ENCODE measurements at places on chromosomes 4 and X.

DNA sequence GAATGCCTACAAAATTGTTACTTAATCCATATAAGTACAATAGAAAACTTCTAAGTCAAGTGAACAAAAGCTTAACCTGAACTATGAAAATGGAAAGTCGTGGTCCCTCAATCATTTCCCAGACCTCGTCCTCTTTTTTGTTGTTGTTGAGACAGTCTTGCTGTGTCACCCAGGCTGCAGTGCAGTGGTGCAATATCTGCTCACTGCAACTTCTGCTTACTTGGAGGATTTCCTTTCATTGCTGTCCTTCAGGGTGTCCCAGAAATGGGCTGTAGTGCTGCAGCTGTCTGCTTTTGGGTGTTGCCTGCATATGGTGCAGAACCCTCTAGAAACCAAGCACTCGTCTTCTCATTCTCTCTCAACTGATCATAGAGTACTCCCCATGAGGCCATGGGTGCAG, 75.0 kb upstream of the IL2 start:
- DNase-seq: no peak

GRCh38 chrX:134139090-134139489, 97.9 kb upstream of the CCDC160 start:
- DNase-seq: no peak

GRCh38 chr4:41820473-41820872, 71.9 kb upstream of the PHOX2B start:
- DNase-seq: no peak

DNA sequence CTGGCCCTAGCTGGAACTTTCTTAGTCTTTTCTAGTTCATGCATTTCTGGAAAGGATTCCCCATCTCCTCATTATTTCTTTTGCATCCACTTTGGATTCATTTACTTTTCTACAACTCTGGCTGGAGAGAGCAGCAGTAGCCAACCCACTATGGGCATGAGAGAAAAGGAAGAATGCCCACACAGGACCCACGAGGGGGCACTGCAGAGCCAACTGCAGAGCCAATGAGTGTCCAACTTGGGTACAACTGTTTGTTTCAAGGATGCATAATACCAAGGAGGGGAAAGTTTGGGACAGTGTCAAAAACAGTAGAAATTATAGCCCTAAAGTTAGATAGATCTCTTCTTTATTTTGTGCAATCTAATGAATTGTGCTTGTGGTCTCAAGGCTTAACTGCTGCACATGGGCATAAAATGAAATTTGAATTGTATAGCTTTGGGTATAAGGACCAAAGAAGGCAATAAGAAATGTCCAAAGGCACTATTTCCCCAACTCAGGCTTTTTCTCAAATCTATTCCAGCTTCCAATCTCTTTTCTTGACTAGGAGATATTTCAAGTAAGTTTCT, 230.6 kb downstream of the NSUN7 start:
- no peak for DNase-seq

DNA sequence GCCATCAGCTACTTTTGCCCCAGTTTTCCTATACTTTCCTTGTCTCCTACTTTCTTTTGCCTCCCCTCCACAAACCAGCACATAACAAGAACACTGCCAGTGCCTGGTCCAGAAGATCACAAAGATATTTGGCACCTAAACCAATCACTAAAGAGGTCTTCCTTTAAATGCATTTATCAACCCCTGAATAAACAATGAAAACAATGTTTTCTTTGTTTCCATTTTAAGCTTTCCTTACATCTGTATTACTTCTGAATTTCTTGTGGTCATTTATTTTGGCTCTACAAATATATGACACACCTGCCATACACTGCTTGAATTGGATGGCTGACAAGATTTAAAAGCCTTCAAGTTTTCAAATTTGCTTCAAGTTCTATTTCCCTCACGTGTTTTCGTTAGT, 43.9 kb downstream of the MBNL3 start:
- no peak for DNase-seq

DNA sequence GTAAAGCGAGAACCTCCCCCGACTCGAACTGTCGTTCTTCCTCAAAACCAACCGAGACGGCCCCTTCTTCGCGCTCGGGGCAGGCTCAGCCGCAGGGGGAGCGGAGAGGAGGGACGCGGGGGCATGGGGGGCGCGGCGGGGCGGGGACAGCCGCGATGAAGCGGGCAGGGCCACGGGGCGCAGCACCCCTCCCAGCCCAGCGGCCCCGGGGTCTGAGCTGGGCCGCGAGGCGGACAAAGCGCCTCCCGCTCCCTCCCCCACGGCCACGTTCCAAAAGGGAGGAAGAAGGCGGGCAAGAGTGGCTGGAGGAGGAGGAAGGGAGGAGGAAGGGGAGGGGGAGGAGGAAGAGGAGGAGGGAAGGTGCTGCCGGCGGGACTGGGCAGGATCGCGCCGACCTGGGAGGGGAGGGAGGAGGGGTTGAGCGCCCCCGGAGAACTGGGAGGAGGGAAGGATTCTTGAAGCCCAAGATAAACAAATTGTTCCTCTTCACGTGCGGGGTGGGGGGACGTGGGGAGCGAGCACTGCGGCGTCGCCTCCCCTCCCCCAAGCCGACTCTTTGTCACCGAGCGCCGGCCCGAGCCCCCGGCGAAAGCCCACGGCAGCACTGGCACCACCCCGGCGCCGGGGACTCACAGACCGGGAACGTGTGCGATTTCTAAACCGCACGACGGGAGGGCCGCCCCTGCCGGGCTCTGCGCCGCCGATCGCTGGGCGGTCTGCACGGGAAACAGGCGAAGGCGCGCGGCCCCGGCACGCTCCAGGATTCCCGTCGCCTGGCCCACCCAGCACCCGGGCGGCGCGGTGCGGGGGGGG, 2.9 kb downstream of the MAML3 start:
- peak; percentile 38 for DNase-seq

GRCh38 chrX:46447384-46447783, 97.8 kb downstream of the ZNF674 start:
- no peak for DNase-seq

DNA sequence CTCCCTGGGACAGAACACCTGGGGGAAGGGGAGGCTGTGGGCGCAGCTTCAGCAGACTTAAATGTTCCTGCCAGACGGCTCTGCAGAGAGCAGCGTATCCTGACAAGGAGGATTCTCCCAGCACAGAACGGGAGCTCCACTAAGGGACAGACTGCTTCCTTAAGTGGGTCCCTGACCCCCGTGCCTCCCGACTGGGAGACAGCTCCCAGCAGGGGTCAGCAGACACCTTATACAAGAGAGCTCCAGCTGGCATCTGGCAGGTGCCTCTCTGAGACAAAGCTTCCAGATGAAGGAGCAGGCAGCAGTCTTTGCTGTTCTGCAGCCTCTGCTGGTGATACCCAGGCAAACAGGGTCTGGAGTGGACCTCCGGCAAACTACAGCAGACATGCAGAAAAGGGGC, 44.5 kb upstream of the FAAH2 start:
- DNase-seq: no peak

- no peak for DNase-seq
Measured at GRCh38 chr4:146122398-146122797, 53.1 kb upstream of the LSM6 start.

- DNase-seq: no peak
Measured at GRCh38 chrX:23559975-23560374, 107.3 kb upstream of the PRDX4 start.

- DNase-seq: peak; percentile 67
Measured at GRCh38 chr4:183398298-183399125, 45.9 kb upstream of the CDKN2AIP start.

- DNase-seq: no peak
Measured at GRCh38 chrX:82711457-82711856, 796.6 kb upstream of the POU3F4 start.

DNA sequence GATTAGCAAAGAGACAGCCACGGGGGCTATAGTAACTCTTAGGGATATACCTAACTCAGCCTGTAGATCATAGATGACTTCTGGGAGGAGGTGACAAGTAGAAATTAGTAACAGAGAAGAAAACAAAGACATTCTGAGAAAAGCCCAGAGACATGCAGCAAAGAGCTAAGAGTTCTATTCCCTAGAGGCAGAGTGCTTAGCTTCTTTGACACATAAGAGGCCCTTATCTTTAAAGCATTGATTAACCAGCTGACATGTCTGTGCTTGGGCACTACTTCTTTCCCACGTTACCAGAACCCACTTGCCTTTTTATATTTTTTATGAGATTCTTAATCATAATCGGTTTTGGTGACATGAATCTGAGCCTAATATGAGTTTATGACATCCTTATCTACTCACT, 179.5 kb downstream of the GABRB1 start:
- no peak for DNase-seq

DNA sequence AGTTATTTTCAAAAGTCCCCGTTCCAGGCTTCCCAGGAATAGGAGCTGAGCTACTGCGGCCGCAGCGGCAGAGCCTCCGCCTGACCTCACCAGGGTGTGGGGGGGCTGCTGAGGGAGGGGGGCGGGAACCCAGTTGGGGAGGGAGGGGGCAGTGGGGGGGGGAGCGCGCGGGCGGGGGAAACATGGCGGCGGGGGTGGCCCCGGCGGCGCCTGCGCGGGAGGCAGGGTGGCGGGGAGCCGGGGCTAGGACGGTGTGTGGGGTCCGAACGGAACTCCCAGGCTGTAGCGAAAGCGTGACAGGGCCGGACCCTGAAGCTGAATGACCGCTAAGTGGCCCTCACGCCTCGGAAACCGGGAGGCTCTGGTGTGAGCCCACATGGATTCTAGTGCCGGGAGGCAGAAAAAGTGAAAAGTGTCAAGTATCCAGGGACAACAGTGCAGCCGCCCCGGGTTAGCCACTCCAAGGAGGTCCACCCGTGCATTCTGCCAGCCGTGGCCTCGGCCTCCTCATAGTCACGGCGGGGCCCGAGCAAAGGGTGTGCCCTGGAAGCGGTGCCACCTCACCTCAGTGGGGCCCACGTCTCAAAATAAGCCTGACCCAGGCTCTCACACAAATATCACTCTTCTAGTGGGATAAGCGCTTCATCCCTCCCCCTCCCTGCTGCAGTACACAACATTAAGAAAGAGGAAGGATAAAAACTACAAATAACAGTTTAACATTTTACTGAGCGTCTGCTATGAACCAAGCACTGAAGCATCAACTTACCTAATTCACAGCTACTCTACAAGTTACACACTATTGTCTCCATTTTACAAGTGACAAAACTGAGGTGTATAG, at the start of gene KLHL13:
Gene KLHL13 (minus strand): TSS at position 98 of the 838 bp plus-strand sequence. CDS start 88,337 bp downstream, outside the sequence.
- peak; percentile 3 for DNase-seq

DNA sequence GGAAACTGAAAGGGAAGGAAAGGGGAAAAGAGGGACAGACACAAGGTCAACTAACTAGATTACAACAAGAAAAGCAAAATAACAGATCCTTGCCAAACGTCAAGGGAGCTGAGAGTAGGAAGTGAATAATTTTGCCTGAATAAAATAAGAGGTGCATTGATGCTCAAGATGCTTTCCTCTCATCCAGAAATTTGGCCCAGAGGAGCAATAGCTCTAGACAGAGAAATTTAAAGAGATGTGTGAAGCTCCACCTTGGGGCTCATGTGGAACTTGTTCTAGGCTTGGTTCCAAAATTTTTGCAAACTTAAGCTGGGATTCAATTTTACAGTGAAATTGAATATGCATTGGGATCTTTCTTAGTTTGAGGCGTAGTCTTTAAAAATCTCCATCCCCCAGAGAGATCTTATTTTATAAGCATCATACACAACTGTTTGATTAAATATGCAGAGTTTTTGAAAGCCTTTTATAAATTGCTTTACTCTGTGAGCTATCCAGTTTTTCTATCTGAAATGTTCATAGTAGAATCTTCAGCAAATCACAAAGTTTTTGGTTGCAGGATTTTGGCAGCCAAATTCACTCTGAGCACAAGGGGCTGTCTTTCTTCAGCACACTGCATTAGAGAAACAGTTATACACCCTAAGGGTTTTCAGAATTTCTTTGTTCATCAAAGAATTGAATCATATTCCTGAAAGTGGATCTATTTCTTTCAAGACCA, 1159.5 kb downstream of the ADGRL3 start:
- no peak for DNase-seq

GRCh38 chrX:50002067-50002714, 79.8 kb downstream of the CLCN5 start:
- no peak for DNase-seq

DNA sequence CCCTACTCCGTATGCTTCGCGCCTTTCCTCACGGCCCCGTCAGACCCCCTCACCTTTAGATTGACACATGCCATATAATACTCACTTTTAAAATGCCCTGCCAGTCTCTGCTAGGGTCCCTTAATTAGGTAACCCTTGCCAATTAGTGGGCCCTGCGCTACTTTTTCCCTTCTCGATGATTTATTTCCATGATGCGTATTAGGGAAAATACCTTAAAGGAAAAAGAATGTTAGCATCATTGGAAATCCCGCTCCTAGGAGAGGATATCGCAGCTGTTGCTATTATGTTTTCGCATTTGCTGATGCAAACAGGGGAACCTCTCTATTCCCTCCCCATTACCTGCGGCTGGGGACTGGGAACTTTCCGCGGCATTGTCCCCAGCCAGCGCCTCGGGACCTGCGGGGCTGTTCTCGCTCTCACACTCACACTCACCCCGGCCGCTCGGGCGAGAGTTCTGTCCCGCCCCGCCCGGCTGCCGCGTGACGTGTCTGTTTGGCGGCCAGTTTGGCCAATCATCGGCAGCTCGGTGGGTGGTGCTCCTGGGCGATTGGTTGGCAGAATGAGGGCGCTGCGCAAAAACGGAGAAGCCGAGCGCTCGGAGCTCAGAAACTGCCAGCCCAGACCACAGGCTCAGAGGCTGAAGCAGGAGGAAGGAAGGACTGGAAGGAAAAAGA, at the start of gene PCDH10:
Gene PCDH10 (plus strand): TSS at position 605 of the 674 bp plus-strand sequence. CDS start 847 bp downstream, outside the sequence.
- DNase-seq: peak; percentile 47

DNA sequence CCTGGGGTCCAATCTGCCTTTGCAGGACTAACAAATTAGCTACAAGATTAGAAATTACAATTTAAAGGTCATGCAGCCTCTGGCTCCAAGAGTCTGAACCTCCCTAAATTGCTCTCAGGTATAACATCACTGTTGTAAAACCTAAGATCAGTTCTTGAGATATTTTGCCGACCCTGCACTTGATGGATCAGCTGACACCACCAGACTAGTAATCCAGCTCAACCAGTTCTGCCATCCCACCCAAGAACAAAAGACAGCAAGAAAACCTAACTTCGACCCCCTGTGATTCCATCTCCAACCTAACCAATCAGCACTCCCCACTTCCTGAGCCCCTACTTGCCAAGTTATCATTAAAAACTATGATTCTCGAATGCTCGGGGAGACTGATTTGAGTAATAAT, 323.0 kb upstream of the BOD1L1 start:
- no peak for DNase-seq

- no peak for DNase-seq
Measured at GRCh38 chrX:133660281-133660680, 245.0 kb upstream of the GPC4 start.

GRCh38 chrX:63404332-63404731, 53.2 kb upstream of the SPIN4 start:
- DNase-seq: no peak

GRCh38 chr4:7500404-7500803, 65.7 kb upstream of the PSAPL1 start:
- no peak for DNase-seq

GRCh38 chr4:4776934-4777333, 82.5 kb upstream of the MSX1 start:
- no peak for DNase-seq

Measured in activated CD4-positive, alpha-beta T cell treated with anti-CD3 and anti-CD28 coated beads, Interleukin-2, amount 50 U/mL, for 48 hours (primary cell).